ENCODE measurements at places on chromosomes 3 and 15. TPM values are rescaled to one million over a fixed set of nuclear protein-coding genes. Genes with fewer than 3 reads are reported as not detected.

DNA sequence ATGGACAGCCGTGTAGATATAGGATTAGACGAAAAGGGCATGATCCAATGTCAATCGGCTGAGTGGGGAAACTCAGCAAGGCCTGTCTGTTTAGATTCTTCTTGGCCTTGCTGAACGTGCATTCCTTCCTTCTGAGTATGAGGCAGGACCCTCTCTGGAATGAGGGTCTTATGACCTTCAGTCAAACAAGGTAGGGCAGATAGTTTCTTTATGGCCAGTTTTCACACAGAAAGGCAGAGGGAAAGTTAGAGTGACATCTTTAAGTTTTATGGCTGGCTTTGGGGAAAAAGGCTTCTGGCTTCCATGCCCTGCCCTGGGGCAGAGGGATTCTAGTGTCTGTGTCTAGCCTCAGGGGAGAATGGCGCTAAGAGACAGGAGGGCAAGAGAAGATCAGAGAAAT is 29.7 kb downstream of the ARNT2 start:
- no peak for DNase-seq

Gene CRABP1
- polyA plus RNA-seq, result not detected

GRCh38 chr3:185594073-185594472 is 8.0 kb downstream of the SENP2 start:
- no peak for DNase-seq

DNA sequence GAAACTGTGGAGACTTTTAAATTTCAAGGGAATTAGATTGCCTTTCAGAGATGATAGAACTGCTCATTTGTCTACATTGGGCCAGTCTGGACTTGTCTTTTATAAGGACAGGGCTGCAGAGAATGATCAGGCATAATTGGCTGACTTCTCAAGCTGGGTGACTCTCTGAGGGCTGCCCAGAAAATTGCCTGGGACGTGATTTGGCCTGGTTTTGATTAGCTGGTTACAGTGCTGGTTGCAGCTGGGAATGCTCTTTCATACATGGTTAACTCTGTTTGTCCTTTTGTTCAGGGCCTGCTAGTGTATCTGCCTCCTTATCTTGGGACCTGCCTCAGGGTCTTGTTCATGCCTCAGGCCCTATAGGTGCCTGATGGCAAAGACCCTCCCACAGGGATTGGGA is 245.6 kb downstream of the CLSTN2 start:
- no peak for DNase-seq

DNA sequence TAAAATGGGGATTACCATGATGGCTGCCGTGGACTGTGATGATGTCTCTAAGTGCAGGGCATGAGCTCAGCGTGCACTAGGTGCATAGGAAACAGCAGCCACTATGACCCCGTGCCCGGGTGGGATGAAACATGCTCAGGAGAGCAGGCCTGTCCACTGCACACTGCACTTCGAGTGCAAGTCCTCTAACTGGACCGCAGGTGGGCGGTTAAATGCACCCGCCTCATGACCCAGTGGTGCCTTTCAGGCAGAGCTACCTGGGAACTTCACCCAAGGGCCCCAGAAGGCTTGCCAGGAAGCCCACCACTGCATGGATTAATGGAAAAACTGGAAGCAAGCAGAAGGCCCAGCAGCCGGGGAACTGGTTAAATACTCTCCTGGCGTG is 34.0 kb downstream of the PRKCD start:
- no peak for DNase-seq

All from heart left ventricle (tissue), 16 donors.